ENCODE measurements at places on chromosomes 6 and 20. TPM values are rescaled to one million over a fixed set of nuclear protein-coding genes. Genes with fewer than 3 reads are reported as not detected.

DNA sequence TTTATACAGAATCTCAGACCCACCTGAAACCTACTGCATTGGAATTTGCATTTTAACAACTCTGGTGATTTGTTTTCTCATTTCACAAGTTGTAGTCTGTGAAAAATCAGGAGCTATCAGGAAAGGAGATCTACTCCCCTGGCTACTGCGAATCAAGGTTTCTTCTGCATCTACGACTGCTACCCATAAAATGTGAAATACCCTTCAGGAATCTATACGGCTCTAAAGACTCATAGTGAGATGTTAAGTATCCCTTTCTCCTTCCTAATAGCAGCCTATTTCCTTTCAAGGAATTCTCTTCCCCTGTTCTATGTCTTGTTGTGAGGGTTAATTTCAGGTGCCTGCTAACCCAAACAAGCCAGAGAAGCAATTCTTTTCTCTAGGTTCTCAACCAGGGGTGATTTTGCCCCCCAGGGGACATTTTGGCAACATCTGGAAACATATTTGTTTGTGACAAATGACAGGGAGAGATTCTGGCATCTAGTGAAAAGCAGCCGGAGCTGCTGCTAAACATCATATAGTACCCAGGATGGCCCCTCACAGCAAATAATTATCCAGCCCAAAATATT lies 26.3 kb downstream of the WFDC3 start:
- DNase-seq, result no peak

- peak; percentile 75 for DNase-seq
Observed at GRCh38 chr6:163490826-163491577, 76.5 kb downstream of the QKI start.

DNA sequence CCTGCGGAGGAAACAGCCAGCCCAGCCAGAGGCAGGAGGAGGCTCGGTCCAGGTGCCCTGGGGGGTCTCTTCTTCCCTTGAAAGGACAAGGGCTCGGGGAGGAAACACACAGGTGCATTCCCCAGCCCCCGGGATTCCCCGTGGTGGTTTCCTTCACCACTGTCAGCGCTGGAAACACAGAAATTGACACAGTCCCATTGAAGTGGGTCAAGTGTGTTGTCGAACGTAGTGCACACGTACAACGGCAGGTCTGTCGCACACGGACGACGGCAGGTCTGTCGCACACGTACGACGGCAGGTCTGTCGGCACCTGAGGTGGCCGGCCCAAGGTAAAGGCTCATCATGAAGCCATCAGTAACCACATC lies 80.9 kb downstream of the DLL1 start:
- DNase-seq, result no peak

DNA sequence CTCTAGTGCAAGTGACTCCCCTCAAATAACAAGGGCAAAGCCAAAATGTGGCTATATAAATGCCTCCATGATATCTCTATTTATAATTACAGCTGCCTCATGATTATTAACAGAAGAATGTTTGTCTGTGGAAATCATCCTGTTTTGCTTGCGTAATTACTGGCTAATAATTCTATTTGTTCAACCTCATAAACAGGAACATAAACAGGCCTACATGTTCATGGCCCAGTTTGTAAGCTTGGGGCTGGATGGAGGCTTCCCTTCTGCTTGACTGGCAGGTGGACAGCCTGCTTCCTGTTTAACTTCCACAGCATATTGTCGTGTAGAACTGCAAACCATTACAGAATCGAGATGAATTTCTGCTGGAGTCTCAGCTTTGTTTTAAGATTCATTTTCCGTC lies 766.0 kb upstream of the MAP3K7 start:
- DNase-seq, result no peak

DNA sequence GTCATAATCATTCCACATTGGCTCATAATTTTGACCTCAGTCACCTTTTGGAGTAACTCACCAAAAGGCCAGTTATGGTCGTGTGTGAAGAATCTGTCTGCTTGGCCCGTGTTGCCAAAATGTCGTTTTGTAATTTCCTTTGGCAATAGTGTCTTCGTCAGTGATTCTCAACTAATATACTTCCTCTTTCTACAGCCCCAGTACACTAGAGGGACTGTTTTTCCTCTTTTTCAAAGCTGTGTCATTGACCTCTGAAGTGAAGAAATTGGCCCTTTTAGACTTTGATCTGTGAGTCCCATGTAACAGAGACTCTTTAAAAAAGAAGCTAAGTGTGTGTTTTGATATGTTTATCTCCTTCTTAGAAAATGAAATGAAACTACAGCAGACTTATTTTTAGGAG lies 5.2 kb downstream of the FOXO3 start:
- peak; percentile 53 for DNase-seq

DNA sequence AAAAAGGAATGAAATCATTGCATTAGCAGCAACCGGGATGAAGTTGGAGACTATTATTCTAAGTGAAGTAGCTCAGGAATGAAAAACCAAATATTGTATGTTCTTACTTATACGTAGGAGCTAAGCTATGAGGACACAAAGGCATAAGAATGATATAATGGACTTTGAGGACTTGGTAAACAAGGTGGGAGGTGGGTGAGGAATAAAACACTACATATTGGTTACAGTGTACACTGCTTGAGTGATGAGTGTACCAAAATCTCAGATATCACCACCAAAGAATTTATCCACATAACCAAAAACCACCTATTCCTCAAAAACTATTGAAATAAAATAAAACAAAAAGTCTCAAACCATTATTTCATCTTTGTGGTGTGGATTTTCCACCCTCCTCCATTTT lies 593.5 kb downstream of the TENT5A start:
- DNase-seq, result peak; percentile 67

- DNase-seq, result no peak
Observed at GRCh38 chr6:119328892-119329793, 20.4 kb downstream of the MAN1A1 start.

The BPI gene
- total RNA-seq, result not detected
